ENCODE measurements at places on chromosomes 2 and 18.

- DNase-seq, result peak; percentile 40
Measured at GRCh38 chr2:231800493-231801091, 14.3 kb downstream of the COPS7B start.

GRCh38 chr2:205161156-205161839, 521.0 kb upstream of the NRP2 start:
- no peak for DNase-seq

GRCh38 chr2:8406271-8406670, 275.6 kb upstream of the ID2 start:
- DNase-seq, result no peak

- no peak for DNase-seq
Measured at GRCh38 chr18:8463791-8464190, 145.4 kb upstream of the RAB12 start.

DNA sequence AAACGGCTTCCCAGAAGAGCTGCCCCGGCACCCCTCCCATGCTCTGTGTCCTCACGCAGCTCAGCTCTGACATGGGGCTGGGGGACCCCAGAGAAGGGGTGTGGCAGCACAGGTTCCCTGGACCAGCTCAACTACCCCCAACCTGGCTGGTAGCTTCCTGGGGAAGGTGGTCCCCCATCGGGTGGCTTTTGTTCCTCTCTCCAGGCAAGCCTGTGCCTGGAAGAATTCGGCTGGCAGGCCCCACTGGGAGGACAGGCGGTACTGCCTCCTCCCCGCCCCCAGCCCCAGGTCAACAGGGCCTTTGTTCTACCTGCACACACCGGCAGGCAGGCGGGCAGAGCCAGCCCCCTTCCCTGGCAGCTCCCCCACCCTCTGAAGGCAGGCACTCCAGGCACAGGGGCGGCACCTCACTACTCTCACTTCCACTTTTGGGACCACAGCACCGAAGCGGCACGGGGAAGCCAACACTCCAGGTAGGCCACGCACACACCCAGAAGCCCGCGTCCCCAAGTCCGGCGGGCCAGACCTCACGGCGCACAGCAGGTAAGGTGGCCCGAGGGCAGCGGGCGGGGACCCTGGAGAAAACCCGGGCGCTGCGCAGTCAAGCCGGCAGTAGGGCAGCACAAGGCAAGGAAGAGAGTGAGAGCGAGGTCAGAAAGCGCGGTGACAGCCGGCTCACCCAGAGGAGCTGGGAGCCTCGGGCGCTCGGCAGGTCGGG, 1.3 kb downstream of the HS6ST1 start:
- DNase-seq, result peak; percentile 78

DNA sequence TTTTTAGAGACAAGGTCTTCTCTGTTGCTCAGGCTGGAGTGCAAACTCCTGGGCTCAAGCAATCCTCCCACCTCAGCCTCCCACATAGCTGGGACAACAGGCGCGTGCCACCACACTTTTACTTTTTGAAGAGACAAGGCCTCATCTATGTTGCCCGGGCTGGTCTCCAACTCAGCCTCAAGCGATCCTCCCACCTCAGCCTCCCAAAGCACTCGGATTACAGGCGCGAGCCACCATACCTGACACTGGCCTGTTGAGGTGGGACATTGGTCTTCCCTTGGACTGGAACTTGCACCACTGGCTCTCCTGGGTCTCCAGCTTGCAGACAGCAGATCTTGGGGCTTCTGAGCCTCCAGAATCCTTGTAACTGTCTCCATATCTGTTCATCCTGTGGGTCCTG, 75.6 kb downstream of the NDUFA10 start:
- no peak for DNase-seq

DNA sequence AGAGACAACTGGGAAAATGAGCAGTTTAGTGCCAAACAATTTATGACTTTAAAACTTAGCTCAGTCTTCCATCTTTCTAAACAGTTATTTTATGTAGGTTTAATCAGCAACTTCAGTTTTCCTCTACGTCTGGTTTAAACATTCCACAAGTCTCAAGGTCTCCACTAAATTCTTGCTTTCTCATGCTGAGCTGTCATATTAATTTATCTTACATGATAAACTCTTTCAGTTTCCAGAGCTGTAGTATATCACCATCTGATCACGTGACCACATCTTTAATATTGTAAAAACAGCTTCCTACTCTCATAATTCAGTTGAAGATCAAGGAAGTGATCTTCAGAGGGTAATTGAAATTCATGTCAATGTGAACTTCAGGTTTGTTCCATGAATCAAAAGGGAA, 158.6 kb downstream of the ZNF804A start:
- DNase-seq, result no peak

DNA sequence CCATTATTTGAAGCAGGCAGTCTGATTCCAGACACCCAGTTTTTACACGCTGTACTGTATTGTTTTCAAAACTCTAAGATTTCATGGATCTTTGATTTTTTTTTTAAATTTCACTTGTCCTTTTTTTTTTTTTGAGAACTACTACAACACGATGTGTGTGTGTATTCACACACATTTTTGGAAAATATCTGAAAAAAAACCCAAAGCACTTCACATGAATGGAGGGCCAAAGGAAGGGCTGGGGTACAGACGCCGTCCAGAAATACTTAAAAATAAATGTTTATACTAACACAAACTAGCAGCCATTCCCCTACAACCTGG, 314 bp upstream of the SSB start:
- DNase-seq, result no peak

GRCh38 chr2:150292807-150293206, 194.7 kb downstream of the RND3 start:
- DNase-seq, result no peak

DNA sequence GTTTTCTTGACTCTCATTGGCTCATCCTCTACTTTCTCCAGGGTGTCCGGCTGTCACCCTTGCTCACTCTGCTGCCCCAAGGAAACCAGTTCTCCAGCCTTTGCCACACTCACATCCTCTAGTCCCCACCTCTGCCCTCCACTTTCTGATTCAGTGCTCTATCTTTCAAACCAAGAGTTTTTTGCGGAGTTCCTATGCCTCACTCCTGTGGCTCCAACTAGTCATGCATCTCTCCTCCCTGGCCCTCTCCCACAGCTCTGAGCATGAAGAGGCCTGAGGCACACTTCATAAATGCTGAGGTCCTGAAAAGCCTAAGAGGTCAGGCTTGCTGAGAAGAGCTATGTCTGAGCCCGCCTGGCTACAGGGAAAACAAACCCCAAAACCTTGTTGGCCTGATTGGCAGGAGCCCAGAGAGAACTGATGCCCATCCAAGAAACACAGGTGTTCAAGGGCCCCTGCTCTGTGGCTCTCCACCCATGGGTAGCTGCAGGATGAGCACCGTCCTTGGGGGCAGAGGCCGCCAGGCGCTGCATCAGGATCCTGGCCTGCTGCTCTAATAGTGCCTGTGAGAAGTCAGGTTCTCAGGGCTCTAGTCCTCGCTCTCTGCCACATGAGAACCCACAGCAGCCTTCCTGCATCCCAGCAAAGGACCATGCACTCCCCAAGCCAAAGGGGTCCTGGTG, 42.1 kb downstream of the HS1BP3 start:
- DNase-seq, result no peak

- DNase-seq, result no peak
Measured at GRCh38 chr2:212073360-212073759, 465.2 kb downstream of the ERBB4 start.

DNA sequence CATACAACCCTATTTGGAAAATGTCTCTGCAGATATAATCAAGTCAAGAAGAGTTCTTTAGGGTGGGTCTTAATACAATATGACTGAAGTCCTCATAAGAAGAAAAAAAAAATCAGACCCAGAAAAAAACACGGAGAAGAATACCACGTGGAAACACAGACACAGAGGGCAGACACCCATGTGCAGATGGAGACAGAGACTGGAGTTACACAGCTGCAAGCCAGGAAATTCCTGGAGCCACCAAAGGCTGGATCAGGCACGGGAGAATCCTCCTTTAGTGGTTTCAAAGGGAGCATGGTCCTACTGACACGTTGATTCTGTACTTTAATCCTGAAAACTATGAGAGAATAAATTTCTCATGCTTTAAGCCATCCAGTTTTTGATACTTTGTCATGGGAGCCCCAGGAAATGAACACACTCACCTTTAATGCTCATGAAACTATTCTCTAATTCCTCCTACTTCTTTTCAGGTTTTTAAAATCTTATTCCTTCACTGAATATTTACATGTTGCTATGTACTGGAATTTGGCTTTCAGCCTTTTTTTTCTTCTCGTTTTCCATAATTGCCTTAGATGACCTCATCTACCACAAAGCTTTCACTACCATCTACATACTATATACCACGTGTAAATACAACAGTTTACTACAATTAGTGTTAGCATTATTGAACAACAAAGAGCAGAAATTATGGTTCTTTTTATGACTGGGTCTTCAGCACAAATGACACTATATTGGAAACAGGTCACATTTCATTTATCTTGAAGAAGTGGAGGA, 529.1 kb downstream of the IRS1 start:
- no peak for DNase-seq

DNA sequence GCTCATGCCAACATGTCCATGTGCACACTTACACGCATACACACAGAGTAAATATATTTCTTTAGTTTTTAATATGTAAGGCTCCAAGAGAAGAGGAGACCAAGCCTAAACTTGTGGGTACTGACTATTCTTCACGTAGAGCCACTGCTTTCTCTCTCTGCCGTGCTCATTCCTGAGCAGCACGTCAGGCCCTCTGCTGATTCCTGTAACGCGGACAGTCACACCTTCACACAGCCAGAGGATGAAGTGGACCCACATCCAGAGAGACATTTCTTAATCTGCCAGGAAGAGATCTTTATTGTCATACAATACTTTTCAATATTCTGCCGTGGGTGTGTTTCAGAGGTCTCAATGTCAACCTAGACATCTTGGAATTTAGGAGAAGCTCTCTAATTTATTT, 560.7 kb downstream of the STK39 start:
- DNase-seq, result no peak

GRCh38 chr2:156448766-156449165, 12.6 kb downstream of the GPD2 start:
- no peak for DNase-seq

DNA sequence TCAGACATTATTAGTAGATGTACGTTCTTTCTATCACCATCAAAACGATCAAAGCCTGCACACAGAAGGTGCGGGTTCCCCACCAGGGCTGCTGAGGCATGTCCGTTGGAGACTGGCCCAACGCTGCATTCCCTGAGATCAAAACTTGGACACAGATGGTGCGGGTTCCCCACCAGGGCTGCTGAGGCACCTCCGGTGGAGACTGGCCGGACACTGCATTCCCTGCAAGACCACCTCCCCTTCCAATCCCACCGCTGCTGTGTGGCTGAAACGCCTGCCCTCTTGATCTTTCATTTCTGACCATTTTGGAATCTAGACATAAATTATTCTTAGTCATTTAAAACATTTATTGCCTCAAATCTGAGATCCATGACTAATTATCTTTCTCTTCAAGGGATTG, 254.2 kb upstream of the SALL3 start:
- no peak for DNase-seq
